ENCODE measurements at places on chromosomes 13 and 19.

- DNase-seq, result no peak
Measured at GRCh38 chr19:29488316-29488715, 37.5 kb upstream of the VSTM2B start.

GRCh38 chr13:24693862-24694471 lies 13.8 kb downstream of the ATP12A start:
- DNase-seq, result peak; percentile 69

DNA sequence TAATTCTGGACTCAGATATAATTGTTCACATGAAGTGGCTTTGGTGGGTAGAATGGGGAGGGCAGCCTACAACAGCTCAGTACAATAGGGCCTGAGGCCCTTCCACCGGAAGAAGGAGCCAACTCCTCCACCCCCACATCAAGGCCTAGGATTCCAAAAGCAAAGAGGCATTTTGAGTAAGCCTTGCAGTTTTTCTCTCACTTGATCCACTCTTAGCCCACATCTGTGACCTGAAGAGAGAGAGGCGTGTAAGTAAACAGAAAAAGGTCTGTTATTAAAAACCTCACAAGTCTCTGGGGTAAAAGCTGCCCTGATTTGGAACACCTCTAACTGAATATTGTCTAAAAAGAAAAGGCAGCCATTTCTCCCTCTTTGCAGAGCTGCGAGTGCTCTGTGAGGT lies 214.1 kb upstream of the KL start:
- no peak for DNase-seq

DNA sequence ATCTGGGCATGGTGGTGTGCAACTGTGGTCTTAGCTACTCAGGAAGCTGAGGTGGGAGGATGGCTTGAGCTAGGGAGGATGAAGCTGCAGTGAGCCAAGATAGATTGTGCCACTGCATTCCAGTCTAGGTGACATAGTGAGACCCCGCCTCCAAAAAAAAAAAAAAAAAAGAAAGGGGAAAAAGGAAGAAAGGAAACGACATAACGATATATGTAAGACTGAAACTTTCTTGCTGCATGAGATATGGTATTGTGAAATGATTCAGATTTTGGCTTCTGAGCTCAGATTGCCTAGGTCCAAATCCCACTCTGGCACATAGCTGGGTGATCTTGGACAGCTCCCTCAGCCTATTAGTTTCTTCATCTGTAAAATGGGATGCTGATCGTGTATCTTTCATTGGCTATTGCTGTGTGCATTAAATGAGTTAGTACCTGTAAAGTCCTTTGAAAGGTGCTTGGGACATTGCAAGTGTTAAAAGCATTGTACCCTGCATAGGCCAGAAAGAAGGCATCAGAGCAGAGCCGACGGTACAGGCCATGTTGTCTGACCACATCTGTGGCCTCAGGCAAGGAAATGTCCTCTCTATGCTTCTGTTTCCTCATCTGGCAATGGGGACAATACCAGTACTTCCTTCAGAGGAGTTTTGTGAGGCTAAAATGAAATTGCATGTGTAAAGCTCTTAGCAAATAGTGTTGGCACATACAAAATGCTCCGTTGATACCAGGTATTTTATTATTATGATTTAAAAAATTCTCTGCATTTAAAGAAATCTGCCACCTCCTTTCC lies 32.6 kb upstream of the SLC46A3 start:
- DNase-seq, result no peak

GRCh38 chr19:11356676-11357550 lies 1.7 kb downstream of the PLPPR2 start:
- no peak for DNase-seq

DNA sequence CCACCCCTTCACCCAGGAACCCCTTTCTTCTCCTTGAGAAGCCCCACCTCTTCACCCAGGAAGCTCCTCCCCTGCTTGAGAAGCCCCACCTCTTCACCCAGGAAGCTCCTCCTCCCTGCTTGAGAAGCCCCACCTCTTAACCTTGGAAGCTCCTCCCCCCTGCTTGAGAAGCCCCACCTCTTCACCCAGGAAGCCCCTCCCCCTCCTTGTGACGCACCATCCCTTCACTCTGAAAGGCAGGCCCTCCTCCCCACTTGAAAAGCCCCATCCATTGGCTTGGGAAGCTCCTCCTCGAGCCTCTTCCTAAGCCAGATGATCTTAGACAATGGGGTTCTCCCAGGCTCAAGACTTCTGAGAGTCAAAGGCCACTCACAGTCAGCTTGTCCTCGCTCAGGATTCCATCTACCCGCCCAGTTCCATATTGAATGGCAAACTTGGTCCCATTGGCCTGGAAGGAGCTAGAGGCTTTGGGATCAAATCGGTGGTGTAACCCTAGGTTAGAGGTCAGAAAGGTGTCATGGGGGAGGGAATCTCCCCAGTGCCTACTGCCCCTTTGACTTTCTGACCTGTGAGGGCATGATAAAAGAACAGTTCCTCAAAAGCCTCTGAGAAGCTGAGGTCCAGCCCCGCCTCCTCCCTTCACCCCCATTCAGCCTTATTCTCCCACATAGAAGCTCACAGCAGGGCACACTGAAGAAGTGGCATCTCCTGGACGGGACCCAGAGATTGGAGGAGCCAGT lies 4.0 kb downstream of the NAPSA start:
- DNase-seq, result no peak

DNA sequence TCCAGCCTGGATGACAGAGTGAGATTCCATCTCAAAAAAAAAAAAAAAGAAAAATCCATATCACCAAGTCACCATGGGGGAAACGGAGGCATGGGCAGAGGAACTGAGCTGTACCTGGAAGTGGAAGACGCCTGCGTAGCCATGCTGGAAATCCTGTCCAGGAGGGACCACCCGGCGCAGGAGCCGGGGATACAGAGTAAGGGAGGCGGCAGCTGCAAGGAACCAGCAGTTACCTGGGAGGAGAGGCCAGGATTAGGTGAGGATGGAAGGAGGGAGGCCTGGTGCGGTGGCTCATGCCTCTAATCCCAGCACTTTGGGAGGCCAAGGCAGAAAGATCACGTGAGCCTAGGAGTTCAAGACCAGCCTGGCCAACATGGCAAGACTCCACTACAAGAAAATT lies 2.0 kb downstream of the CAPN12 start:
- no peak for DNase-seq

GRCh38 chr13:62678039-62678438 lies 1262.4 kb upstream of the PCDH20 start:
- no peak for DNase-seq

- no peak for DNase-seq
Measured at GRCh38 chr13:101111894-101112293, 304.4 kb downstream of the NALCN start.

GRCh38 chr19:50902640-50903039 lies 8.6 kb downstream of the KLK4 start:
- no peak for DNase-seq

All from GM19239 (cell line).